ENCODE measurements at places on chromosomes 2 and 18. TPM values are rescaled to one million over a fixed set of nuclear protein-coding genes. Genes with fewer than 3 reads are reported as not detected.

The CDH7 gene
- polyA plus RNA-seq: 13.9 TPM

The FRZB gene
- polyA plus RNA-seq: 10.6 TPM

- no peak for DNase-seq
These were observed 160.8 kb downstream of the PRPF40A start for GRCh38 chr2:152556506-152556905.

- no peak for DNase-seq
These were observed 41.9 kb downstream of the TAF1B start for GRCh38 chr2:9885036-9885684.

- DNase-seq: no peak
These were observed at the start of gene ARHGAP25 for GRCh38 chr2:68734688-68735525. ARHGAP25 (plus strand) TSS chr2:68734811; CDS start chr2:68735200, 389 bp downstream.
